Activated CD4-positive, alpha-beta T cell treated with anti-CD3 and anti-CD28 coated beads, Interleukin-2, Interleukin-6, amounts not matched to agents 100 ng/mL and 50 ng/mL, durations not matched to agents 16 hours and 8 hours (primary cell): ENCODE measurements at places on chromosomes 2 and 18.

- DNase-seq, result no peak
Observed at GRCh38 chr2:160942476-160943142, 217.6 kb upstream of the TANK start.

- DNase-seq, result no peak
Observed at GRCh38 chr2:107202962-107203591, 317.1 kb upstream of the ST6GAL2 start.

- DNase-seq, result no peak
Observed at GRCh38 chr2:174844295-174844708, 80.0 kb upstream of the CHRNA1 start.

GRCh38 chr2:195450552-195451113 is 206.4 kb upstream of the SLC39A10 start:
- DNase-seq, result no peak

GRCh38 chr2:72141881-72142451 is 5.7 kb downstream of the CYP26B1 start:
- no peak for DNase-seq

- peak; percentile 8 for DNase-seq
Observed at GRCh38 chr18:58455314-58456188, 173.3 kb downstream of the ALPK2 start.

DNA sequence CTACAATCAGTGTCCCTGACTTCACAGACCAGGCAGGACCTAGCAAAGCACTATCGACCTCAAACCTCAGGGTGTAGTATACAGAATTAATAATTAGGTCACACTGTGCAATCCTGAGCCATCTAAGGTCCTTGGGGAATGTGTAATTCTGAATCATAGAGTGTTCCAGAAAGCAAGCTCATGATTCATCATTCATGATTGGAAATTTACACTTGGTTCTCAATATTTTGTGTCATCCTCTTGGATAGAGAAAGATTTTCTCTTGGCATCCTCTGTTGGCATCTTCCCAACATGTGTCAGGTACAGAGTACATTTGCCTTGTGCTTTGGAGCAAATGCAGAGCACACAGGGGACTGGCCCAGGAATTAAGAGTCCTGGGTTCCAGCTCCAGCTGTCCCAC is 245.0 kb upstream of the NT5C1B start:
- no peak for DNase-seq

DNA sequence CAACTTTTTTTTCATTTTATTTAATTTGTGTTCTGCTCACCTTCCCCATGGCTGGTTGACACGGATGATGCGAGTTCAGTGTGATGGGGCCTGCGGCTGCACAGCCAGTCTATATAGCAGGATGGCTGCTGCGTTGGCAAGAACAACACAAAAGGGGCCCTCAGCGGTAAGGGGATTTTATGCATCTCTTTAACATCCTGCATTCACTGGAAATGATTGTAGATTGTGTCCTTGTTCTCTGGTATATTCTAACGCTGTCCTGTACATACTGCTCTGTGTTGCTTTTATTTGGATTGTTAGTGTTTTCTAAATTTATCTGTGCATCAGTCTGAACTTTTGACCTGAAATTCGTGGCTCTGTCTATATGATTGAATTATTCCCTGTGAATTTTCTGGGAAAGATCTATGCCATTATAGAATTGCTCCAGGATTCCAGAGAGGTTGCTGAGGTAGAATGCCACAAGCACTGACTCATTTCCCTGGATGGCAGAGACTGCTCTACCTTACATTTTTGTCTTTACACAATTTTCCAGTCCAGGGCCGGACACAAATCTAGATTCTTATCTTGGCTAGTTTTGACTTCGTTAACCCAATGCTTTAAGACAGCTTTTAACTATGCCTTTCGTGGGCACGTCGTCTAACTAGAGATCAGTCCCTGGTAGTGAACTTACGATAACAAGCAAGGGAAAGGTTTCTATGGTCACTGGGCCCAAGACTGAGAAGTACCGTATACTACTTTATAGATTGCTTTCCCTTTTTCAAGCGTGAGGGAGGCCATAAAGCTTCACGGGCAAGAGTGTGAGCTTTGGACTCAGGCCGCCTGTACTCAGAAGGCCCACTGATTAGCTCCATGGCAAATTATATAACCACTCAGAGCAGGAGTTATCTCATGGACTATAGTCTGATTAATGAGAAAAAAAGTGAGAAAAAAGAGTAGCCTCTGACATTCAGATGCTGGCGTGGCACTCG is at the start of gene CRYGC:
CRYGC (minus strand) TSS at position 85 of the 968 bp plus-strand sequence; CDS start at position 49, 36 bp downstream.
- no peak for DNase-seq

DNA sequence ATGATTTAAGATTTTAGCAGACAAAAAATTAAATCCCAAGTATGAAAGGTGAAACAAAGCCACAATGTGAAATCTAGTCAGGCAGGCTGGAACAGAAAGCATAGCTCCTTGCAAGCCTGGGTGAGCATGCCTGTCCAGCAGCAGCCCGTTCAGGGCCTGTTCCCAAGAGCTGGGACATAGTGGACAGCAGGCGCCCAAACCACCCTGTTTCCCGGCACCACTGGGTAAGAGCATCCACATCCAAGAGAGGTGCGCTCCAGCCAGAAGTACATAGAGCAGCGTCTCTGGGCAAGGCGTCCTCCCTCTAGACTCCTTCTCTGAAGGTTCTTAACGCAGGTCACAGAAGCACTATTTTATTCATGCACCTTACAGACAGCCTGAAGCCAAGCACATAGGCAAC is 80.8 kb downstream of the DNER start:
- no peak for DNase-seq

- DNase-seq, result no peak
Observed at GRCh38 chr2:200347301-200347700, 40.8 kb downstream of the SPATS2L start.

DNA sequence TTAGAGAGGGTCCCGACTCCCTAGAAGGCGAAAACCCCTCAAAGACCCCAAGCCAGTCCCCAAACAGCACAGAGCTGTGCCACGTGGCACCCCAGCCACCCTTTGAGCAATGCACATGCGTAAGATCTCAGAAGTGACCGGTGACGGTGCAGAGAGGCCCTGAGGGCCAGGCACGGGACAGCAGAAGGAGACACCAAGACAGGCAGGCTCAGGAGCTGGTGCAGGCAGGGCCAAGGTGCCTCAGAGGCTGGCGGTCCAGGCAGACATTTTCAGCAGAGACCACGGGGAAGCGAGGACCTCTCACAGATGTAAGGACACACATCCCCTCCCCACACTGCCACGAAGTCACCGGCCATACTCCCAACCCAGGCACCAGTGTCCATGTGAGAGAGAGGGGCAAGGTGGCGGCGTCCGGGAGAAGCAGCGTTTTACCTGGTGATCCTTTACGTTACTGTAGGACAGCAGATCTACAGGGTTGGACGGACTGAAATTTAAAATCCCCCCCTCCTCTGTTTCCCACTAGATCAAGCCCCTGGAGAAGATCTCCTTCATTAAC is 2.0 kb upstream of the RAB17 start:
- DNase-seq, result no peak

DNA sequence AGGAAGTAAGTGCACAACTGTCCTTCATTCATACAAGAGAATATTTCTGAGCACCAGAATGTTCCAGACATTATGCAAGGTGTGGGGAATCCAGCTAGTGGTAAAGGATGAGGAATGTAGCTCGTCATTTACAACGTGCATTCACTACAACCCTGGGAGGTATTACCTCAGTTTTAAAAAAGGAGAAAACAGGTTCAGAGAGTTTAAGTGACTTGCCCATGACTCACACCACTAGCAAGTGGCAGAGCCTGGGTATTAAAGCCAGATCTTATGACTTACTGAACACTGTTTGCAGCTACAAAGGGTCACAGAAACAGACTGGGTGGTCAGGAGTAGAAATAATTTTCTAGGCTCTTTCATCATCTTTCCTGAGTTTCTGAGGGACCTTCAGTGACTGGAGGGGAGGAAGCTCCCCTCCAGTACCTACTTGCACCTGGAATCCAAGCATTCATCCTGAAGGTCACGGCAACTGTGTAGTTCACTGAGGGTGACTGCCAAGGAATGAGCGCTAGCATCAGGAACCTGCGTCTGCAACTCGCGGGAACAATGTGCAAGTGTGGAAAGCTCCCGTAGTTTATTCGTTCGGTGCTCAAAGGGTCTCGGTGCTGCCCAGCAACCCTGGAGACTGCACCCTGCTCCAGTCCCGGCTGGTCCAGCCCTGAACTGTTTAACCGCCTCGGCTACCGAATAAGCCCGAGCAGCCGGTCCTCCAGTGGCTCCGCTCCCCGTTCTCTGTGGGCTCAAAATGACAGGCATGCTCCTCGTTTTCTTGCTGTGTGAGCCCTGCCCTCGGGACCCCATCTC is 647 bp downstream of the CCDC121 start:
- peak; percentile 36 for DNase-seq

- no peak for DNase-seq
Observed at GRCh38 chr2:136383167-136383566, 265.2 kb upstream of the CXCR4 start.

DNA sequence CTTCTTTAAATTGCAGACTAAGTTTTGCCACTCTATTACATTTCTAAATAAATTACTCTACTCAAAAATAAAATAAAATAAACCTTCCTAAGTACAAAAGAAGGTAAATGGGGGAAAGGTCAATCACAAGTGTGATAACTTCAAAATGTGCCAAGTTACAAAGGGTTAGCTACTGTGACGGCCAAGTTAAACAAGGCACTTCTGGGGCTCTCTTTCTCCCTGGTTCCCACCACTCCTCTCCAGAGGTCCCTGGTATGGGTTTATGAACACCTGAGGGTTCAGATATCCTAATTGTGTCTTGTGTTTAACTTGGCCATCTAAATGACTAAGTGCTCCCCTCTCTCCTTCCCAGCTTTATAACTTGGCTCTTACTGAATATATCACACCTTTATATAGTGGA is 5.4 kb downstream of the ZNF521 start:
- no peak for DNase-seq

- no peak for DNase-seq
Observed at GRCh38 chr2:54610700-54611099, 112.8 kb upstream of the EML6 start.

DNA sequence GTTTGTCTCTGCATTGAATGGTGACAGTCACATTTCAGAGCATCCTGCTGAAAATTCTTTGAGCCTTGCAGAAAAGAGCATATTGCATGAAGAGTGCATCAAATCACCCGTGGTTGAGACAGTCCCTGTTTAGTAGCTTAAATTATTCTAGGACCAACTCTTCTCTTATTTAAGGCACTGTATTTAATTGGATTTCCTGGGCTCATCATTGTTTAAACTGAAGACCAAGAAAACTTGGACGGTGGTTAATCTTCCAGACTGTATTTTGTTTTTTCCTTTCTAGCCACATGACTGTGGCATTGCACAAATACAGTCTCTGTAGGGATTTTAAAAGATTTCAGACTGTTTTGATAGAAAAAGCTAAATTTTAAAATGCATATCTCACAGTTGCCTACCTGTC is 114.4 kb downstream of the GALNT3 start:
- DNase-seq, result no peak

DNA sequence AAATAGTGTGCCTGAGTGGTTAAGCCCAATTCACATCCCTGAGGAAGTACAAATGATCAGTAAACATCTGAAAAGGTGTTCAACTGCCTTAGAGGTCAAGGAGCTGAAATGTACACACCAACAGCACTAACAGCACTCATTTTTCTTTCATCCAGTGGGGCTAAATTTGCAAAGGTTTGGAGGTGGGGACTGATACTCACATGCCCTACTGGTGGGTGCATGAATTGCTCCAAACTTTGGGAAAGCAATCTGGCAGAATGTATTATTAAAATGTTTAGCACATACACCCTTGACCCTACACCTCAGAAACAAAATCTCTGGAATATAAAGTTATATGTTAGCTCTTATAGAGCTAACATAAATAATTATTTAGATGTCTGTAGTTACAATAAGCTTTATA is 19.0 kb upstream of the FAM178B start:
- DNase-seq, result no peak

GRCh38 chr2:48693645-48694044 is 61.9 kb downstream of the LHCGR start:
- no peak for DNase-seq

GRCh38 chr2:213751446-213751845 is 467.2 kb downstream of the SPAG16 start:
- no peak for DNase-seq
